NCI-H1436 treated with DMSO at 0.1 percent for 48 hours (cell line): ENCODE measurements at places on chromosomes 3 and 15.

GRCh38 chr3:49476563-49476962, 6.5 kb downstream of the DAG1 start:
- no peak for DNase-seq

- DNase-seq = no peak
These were observed 107.4 kb downstream of the P2RY1 start for GRCh38 chr3:152942366-152942765.

GRCh38 chr3:120764206-120764605, 21.7 kb downstream of the GTF2E1 start:
- no peak for DNase-seq

DNA sequence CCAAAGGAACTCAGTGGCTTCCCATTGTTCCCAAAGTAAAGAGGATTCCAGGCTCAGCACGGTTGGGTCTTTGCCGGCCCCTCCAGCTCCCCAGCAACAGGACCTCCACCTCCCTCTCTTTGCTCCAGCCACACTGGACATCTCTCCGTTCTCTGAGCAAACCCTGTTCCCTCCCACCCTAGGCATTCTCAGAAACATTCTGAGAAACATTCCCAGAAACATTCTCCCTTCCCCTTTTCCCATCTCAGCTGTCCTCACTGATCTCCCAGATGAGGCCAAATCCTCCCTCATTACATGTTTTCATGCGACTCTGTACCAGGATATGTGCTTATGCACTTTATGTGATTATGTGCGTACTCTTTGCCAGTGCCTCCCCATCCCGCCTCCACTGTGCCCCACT, 14.1 kb downstream of the CCDC33 start:
- no peak for DNase-seq

DNA sequence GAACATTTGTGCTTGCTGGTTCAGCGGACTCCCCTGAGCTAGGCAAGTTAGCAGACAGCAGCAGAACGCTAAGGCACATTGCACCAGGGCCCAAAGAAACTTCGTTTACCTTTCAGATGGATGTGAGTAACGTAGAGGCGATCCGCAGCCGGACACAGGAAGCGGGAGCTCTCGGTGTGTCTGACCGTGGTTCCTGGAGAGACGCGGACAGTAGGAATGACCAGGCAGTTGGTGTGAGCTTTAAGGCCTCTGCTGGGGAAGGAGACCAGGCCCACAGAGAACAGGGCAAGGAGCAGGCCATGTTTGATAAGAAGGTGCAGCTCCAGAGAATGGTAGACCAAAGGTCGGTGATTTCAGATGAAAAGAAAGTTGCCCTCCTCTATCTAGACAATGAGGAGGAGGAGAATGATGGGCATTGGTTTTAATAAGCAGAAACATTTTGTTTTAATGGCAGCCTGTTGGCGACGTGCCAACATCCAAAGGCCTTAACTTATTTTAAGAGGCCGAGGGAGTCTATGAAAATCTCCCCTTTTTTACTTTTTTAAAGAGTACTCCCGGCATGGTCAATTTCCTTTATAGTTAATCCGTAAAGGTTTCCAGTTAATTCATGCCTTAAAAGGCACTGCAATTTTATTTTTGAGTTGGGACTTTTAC, 27.9 kb downstream of the SYNM start:
- no peak for DNase-seq

DNA sequence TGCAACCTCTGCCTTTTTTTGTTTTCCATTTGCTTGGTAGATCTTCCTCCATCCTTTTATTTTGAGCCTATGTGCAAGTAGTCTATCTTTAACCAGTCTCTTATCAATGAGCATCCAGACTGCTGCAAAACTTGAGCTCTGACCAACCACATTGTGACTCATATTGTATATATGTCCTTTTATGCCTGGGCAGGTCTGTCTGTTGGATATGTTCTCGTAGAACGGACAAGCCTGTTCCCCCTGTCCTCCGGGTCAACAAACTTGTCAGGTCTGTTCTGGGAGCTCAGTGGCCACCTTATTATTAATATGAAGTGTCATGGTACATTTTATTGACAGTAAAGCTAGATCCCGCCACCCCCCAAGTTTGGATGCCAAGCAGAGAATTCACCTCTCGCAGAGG, 252.9 kb upstream of the ST8SIA2 start:
- DNase-seq = no peak

GRCh38 chr3:177777699-177778098, 580.4 kb upstream of the TBL1XR1 start:
- no peak for DNase-seq

DNA sequence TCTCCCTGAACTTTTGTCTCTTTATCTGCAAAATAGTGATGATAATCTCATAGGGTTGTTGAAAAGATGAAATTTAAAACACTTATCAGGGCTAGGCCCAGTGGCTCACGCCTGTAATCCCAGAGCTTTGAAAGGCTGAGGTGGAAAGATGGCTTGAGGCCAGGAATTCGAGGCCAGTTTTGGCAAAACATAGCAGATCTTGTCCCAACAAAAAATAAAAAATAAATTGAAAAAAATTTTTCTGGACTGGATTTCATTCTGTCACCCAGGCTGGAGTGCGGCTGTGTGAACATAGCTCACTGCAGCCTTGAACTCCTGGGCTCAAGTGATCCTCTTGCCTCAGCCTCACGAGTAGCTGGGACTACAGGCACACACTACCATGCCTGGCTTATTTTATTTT, 29.6 kb downstream of the LMLN start:
- DNase-seq = no peak

DNA sequence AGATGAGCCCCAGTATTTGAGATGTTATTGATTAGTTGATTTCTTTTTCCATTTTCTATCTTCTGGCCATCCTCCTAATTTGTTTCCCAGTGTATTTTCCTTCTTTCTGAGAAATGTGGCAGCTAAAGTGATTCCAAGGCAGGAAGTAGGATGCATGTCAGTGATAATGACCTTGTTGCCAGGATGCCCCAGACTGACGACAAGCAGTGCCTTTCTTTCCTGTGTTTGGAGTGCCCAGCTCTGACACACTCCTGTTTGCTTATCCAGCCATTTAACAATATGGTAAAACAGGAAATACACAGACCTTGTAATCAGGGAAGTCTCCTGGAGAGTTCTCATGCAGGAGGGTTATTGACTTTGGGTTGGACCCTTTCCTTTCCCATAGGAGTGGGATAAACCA, 20.4 kb downstream of the TMOD2 start:
- no peak for DNase-seq

DNA sequence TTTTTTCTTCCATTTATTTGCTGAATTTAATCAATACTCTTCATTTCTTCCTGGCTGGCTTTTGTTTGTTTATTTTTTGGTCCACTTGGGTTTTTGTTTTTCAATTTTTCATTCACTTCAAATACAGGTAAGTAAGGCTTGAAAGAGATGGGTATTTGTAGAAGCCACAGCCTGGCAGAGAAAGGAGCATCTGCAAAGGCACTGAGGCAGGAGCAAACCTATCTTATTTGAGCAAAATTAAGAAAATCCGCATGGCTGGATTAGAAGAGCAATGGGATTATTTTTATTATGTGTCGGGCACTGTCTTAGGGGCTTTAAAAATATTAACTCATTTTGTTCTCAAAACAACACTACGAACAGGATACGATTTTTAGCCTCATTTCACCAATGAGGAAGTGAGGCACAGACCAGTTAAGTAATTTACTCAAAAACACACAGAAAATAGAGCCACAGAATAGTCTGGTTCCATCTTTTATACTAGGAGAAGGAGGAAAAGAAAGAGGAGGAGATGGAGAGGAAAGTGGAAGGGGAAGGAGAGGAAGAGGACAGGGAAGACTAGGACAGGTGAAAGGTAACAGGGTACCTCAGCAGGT, 35.1 kb upstream of the CCDC80 start:
- DNase-seq = no peak

DNA sequence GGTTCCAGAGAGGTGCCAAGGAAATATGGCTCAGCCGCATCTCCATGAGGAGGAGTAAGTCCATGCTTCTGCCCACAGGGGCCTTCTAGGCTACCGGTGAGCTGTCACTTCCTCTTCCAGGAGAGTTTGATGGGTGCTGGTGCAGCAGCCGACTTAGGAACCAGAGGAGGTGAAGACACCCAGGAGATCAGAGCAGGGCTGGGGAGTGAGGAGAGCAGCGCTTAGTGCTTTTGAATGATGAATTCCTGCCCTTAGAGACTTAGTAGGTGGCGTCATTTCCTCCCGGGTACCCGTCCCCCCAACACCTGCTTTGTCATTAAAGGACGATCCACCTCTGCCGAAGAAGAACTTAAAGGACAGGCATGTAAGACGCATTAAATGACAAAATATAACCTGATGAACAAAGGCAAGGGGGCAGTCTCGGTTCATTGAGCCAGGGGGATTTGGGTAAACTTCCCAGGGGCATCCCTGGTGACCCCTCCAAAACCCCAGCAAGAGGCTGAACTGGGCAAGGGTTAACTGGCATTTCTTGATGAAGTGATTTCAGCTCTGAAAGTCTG, 67.6 kb downstream of the HES1 start:
- peak; percentile 63 for DNase-seq

DNA sequence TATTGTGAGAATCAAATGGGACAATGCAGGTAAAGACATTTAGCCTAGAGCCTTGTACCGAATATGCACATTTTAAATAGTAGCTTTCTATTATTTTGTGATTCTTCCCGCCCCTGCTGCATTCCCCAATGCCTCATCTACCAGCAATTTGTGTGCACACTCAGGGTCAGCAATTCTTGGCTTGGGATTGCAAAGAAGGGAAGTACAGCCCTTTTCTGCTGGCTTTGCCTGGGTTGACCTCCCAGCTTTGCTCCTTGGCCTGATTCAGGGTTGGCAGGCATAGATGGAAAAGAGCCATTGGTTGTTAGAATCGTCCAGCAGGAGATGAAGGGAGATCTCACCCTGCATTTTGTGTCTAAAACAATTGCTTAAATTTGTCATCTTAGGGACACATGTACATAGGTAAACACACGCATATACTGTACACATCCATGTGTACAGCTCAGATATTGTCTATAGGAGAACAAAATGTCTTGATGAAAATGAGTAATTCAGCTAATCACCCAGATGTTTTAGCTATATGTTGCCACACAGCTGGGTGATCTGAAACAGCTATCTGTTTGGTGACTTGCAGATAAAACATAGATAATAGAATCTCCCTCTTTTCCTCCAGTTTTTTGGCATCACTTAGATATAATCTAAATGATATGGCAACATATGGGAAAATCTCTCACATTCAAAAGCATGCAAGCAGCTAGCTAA, 340.9 kb upstream of the TBL1XR1 start:
- no peak for DNase-seq

DNA sequence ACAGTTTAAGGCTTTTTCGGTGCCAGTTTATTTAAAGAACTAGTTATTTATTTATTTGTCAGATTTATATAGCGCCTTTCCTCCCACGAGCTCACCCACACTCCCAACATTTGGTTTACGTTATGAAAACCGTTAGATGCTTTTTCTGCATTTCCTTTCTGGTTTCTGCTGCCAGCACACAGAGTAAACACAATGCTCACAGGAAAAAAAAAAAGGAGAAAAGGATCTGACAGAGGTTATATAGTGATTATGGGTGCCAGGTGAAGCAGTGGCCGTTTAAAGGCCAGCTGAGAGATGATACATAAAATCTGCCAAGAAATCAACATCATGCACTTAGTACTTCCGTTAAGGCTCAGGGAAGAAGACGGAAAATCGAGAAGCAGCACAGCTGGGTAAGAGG, 37.9 kb downstream of the ETV5 start:
- no peak for DNase-seq
